ENCODE measurements at places on chromosomes 1 and 21.
A peak's percentile ranks its signal among the peaks of the same experiment; 100 is the strongest.

DNA sequence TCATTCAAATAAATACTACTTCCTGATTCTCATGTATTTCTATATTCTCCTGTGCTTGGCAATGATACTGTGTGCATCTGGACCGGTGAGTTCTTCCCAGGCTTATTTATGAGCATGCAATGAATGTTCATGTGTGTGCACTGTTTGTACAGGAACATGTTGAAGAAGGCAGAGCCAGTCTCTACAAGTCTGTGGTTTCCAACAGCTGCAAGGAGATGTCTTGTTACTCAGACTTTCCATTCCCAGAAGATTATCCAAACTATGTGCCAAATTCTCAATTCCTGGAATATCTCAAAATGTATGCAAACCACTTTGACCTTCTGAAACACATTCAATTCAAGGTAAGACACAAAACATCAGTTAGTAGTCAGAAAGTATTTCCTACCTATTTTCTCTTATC, 19.1 kb downstream of the FMO1 start:
- no peak for DNase-seq

DNA sequence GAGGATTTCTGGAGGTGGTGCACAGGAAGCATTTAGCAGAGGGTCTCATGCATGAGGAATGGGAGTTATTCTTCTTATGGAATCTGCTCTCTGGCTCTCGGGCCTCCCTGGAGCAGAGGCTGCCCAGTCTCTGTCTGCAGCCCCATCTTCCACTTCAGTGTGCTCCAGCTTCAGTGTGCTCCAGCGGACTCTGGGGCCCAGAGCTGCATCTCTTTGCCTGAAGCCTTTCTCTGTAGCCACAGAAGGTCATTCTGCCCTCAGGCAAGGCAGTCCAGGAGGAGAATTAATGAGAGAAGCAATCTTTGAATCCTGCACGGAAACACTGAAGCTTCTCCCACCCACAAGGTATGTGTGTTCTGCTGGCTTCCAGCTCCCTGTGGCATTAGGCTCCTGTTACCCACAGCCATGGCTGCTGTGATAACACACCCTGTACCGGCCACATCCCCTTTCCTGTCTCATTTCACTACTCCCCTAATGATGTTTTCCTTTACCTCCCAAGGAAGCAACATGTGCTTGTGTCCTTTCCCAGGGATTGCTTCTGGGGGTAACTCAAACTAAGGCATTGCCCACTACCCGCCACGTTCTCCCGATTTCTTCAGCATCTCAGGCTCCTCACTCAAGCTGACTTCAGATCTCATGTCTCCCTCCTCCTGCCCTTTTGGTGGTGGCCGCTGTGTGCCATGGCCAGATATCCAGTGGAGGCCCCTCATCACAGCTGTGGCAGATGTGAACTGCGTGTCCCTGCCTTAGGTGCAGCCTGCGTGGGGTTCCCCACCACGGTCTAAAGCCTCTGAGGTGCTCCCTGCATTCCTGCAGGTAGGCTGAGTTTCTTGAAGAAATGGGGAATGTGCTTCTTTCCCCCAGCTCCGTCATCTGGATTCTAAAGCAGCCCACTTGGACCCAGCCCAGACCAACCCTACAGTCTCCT, 181.2 kb upstream of the GALNT2 start:
- DNase-seq, result no peak

DNA sequence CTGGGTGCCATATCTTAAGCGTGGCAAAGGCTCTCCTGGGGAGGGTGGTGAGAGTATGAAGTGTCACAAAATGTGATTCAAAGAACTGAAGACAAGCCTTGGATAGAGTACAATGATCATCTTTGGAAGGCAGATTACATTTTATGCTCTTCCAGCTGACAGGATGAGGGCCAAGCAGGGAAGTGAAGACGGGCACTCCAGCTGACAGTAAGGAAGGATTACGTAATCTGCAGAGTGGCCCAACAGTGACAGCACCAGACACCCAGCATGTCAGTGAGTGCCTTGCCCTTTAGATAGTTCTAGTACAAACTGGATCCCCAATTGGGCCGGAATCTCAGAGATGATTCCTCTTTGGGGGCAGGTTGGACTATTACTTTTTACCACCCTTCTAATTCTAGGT, 52.7 kb downstream of the UBE2T start:
- no peak for DNase-seq

DNA sequence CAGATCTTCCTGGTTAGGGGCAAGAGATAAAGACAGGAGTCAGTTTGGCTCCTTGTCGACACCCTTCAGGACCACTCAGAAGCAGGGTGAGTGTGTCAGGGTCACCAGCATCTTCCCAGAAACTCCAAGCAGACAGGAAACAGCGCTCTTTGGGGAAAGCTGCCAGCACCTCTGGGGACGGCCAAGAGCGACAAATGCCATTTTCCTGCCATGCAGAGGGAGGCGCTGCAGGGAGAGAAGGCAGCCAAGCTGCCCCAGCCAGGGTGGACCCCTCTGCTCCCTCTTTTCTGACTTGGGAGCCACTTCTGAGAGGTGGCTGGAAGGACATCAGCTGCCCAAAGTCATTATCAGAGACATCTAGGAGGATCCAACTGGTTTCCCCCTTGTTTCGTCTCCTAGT, 29.0 kb downstream of the SIM2 start:
- DNase-seq, result no peak

DNA sequence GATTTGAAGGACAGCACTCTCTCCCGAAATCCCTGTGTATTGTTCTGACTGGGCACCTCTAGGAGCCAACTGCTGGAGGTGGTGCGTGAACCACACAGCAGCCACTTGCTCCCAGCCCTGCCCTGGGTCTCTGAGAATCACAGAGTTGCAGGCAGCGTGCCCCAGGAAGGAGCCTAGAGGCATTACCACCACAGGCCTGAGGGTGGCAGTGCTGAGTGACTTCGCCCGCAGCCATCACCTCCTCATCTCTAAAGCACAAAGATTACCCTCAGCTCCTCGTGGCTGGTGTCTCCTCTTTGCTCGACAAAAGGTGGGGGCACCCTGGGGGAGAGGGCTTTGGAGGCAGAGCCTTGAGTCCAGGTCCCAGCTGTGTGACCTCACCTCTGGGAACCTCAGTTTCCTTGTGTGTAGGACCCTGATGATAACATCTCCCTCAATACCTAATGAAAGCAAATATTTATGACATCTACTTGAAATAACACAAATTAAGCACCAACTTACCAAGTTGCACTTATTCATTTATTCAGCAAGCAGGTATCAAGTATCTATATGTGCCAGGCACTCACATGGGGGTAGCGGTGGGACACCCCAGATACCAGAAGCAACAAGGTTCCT, 86.3 kb downstream of the VWA5B1 start:
- peak; percentile 63 for DNase-seq

GRCh38 chr1:65703853-65704252, 88.8 kb upstream of the PDE4B start:
- no peak for DNase-seq

DNA sequence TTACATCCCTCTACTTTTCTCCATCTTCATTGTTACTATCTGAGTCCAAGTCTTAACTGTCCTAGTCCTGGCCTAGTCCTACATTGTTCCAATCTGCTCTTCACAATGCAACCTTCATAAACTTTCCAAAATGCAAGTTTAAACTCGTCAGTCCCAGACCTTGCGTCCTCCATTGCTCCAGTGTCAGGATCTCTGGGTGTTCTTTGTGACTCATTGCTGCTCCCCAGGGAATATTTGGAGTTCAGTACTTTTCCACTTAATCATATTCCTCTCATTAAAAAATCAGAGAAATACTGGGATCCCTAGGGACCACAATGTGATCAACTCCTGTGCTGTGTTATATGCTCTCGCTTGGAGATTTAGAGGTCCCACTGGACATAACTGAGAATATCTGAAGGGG, 18.0 kb upstream of the KPRP start:
- DNase-seq, result no peak

DNA sequence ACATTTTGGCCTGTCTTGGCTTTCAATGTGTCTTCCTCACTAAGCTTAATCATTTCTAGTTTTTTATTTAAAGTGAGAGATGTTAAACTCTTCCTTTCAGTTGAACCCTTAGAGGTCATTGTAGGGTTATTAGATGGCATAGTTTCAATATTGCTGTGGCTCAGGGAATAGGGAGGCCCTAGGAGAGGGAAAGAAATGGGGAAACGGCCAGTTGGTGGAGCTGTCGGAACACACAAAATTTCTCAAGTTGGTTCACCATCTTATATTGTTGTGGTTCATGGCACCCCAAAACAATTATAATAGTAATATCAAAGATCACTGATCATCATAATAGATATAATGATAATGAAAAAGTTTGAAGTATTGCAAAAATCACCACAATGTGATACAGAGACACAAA, 31.4 kb upstream of the KAZN start:
- no peak for DNase-seq

DNA sequence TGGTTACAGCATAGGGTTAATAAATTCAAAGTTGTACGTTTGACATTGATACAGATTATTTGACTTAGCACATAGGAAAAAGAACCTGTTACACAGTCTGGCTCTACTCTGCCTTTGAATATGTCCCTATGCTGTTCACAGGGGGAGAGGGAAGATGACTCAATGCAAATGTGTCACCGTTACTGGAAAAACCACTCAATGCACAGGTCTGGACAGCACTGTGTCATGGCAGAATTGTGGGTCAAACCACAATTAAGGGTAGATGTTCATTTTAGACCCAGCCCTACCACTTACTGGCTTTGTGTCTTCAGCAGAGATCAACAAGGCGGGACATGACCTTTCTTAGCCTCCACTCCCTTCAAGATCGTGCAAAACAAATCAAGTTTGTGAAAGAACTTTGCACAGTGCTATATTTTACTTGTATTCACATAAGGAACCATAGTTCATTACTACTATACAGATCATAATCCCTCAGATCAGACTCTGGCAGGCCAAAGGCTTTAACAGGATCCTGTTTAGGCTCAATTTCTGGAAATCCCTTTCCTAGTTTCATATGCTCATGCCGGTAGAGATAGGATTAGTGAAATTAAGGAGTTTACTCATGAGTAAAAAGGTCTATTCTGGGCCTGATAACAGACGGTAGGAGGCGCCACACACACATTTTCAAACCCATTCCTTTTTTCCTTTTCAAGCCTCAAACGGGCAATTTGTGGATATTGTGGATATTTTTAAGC, 22.1 kb downstream of the EIF2D start:
- DNase-seq, result peak; percentile 45

GRCh38 chr1:26752519-26752918, 35.2 kb upstream of the PIGV start:
- DNase-seq, result no peak

DNA sequence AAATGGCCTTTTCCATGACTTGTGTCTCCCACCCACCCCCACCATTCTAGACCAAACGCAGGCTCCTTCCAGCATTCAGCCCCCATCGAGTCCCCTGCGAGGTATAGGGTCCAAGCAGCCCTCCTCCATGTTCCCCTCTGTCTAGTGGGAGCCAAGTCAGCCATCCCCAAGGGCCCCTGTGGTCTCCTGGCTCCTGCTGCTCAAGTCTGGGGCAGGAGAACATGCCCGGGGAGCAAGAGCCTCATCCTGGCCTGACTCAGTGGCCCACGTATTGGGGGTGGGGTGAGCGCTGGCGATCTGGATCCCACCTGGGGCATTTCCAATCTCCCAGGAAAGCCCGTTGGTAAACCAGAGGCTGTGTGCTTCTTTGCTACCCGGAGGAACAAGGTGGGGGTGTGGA, 4.1 kb upstream of the PRDM16 start:
- DNase-seq, result no peak

GRCh38 chr1:25916460-25916859, 10.2 kb upstream of the STMN1 start:
- no peak for DNase-seq

DNA sequence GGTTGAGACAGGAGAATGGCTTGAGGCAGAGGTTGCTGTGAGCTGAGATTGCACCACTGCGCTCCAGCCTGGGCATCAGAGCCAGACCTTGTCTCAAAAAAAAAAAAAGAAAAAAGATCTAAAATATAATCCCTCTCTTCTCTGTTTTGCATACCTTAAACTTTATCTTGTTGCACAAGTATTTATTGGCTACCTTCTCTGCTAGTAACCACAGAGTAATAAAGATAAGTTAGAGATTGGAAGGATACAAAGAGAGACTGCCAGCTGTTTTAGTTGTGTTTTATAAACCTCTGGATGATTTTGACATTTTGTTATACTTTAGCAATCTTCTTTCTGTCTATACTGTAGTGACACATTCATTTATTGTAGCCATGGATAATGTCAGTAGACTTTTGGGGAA, 27.7 kb downstream of the AGO3 start:
- DNase-seq, result no peak

- no peak for DNase-seq
Measured at GRCh38 chr21:16457498-16457897, 727.7 kb downstream of the USP25 start.

- DNase-seq, result no peak
Measured at GRCh38 chr1:214532070-214532469, 19.3 kb downstream of the PTPN14 start.

- no peak for DNase-seq
Measured at GRCh38 chr1:175978926-175979325, 228.2 kb downstream of the COP1 start.

DNA sequence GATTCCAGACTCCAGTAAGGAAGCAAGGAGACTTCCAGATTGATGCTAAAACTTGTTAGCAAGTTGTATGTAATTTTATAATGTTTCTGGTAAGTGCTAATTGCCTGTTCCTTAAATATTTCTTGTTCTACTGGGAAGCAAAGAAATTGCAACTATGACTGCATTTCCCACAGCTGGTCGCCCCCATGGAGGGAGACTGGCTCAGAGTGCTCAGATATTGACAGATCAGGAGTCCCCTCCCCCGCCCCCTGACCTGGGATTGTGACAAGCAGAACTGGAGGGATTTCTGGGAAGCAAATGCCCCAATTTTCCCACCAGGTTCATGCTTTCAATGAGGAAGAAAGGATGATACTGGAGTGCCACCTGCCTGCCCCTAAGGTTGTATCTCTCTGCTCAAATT, 82.2 kb upstream of the HMGB4 start:
- no peak for DNase-seq
